ENCODE measurements at places on chromosomes 7 and 10. TPM values are rescaled to one million over a fixed set of nuclear protein-coding genes. Genes with fewer than 3 reads are reported as not detected.

HSPB1 gene
- total RNA-seq: 11.9 TPM

MMP21 gene
- 0.09 TPM for total RNA-seq

SPDYE2B gene
- total RNA-seq: not detected

KIF11 gene
- total RNA-seq: 16.2 TPM

BCCIP gene
- 35.2 TPM for total RNA-seq

PPP1R17 gene
- total RNA-seq: 4.4 TPM

H2BK1 gene
- total RNA-seq: not detected

SUN1 gene
- total RNA-seq: 291 TPM

DDC gene
- 1.2 TPM for total RNA-seq

RNF148 gene
- total RNA-seq: 8.6 TPM

AKR1C1 gene
- total RNA-seq: 22.4 TPM

CFAP43 gene
- total RNA-seq: 9.1 TPM

LRRD1 gene
- 1.7 TPM for total RNA-seq

CCDC7 gene
- total RNA-seq: 59.0 TPM

CALCR gene
- 0.45 TPM for total RNA-seq

GLI3 gene
- total RNA-seq: 11.6 TPM

LRIT1 gene
- total RNA-seq: not detected

ELFN1 gene
- 6.5 TPM for total RNA-seq

FBXO24 gene
- total RNA-seq: 0.45 TPM

CCDC172 gene
- total RNA-seq: not detected
